ENCODE measurements at places on chromosomes 3 and 15.

DNA sequence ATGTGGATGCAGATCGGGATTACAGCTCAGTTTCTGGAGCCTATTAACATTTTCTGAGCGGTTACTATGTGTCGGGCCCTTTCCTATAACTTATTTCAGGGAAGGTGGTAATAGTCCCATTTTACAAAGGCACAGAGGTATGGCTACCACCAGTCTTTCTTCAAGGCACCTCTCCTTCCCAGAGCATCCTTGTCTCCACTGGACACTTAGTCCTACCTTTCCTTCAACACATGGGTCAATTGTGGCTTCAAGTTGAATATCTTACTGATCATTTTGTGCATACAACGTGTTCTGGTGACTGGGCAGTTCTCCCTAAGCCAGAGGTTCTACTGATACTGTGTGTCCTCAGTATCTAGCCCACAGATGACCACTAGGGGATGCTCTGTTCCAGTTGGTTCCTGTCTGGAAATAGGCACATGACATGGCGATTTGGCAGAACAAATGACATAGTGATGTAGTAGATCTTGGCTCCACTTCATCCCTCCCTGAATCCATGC, 60.7 kb upstream of the CMTM8 start:
- DNase-seq: peak; percentile 77

DNA sequence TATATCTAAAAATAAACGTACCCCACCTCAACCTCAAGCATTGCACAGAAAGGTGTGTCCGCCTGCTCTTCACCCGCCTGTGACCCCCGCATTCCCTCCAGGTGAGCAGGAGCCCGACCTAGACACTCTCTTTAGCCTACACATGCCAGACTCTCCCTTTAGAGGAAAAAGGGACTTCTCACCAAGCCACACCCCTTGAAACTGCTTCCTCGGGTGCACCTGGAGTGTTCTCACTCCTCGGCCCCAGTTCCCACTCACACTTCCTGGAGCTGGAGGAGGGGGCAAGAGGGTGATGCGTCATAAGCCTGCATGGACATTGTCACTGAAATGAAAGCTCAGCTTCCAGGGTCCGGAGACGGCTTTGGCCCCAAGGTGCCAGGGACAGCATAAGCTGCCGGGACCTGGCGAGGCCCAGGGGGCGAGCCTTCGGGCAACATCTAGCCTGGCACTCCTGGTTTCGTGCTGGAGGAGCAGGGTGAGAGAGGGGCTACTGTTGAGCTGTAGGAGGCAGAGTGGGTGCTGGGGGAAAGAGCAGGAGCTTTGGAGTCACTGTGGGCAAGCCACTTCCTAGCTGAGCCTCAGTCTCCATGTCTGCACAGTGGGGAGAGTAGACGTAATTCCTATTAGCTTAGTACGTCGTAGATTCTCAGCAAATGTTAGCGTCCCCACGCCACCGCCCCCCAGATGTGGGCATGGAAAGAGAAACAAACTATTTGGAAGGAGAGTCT, 9.8 kb upstream of the MUC4 start:
- DNase-seq: peak; percentile 67

DNA sequence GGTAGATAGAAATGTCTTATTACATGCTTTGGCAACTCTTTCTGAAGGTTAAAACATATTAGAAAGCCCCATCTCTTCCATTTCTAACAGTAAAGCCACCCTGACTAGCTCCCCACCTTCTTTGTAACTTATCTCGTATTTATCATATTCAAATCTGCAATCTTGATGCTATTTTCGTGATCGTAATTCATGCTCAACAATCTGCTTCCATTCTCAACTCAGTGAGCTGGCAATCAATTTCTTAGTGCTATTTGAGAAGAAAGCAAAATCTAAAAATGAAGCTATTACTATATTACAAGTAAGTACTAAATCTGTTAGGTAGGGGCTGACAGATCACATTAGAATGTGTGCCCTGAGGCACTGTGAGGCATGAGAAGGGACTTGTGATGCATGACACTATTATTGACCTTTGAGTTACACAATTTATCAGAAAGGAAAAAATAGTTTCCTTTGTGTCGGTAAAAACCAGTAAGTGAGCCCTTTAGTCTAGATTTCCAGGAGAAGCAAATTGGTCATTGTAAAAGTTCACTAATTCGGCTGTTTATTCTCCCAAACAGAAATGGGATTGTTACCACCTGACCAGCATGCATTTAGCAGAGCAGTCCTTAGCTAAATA, 379.7 kb upstream of the CNTN6 start:
- DNase-seq: no peak

DNA sequence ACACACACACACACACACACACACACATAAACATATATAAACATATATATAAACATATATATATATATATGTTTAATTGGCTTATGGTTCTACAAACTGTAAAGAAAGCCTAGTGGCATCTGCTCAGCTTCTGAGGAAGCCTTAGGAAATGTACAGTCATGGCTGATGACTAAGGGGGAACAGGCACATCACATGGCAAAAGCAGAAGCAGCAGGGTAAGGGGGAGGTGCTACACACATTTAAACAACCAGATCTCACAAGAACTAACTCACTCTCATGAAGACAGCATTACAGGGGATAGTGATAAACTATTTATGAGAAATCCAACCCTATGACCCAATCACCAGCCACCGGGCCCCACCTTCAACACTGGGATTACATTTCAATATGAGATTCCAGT, 922.9 kb downstream of the SI start:
- DNase-seq: no peak

GRCh38 chr15:81751816-81752545, 293.8 kb downstream of the MEX3B start:
- DNase-seq: no peak

- DNase-seq: no peak
Measured at GRCh38 chr3:108834551-108834950, 12.0 kb downstream of the TRAT1 start.

DNA sequence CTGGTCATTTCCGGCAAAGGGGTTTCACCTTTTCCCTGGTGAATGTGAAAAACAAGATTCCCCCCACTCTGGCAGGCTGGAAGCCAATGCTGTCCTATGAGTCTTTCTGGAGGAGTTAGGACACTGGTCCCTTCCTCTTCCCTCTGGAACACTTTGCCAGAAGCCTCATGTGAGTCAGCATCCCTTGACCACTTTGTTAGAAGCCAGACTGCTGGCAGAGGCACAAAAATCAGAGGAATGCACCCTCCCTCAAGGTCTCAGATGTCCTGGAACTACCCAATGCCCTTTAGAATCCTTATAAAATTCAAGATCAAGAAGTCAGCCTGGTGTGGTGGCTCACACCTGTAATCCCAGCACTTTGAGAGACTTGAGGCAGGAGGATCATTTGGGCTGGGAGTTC, 26.6 kb downstream of the ITGB5 start:
- DNase-seq: peak; percentile 46

GRCh38 chr3:150324788-150325187, 83.3 kb upstream of the TSC22D2 start:
- DNase-seq: no peak

DNA sequence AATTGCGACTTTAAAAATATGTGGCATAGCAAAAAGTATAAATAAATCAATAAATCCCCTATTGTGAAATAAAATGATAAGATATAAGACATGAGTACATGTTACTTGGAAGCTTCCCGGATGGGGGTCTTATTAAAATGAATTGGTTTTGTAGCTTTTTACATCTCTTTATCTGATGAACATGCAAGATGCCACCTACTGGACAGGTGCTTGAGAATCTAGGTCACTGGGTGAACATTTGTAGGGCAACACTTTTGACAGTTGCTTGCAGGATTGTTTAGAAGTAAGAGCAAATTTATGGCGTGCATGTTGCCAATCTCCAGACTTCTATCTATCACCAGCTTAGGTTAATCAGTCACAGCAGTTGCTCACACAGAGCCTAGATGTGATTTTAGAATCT, 362.7 kb upstream of the SUCLG2 start:
- DNase-seq: no peak

DNA sequence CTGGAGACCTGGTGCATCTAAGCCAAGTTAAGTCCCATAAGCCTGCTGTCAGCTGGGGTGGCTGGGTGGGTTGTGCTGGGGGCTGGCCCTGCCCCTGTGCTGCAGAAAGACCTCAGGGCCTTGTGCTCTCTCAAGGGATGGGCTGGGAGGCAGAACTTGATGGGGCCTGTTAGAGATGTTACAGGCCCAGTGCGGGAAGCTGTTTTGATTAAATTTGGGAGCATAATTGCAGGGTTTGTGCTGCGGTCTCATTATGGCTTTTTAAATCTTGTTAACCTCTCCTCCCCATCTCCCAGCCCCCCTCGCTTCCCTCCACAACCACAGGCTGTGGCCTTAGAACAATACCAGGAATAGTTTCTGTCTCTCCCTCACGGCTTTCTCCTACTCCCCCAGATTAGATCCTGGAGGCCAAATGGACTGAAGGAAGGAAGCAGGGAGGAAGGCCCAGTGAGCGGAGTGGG, 87.6 kb upstream of the TLE3 start:
- DNase-seq: no peak

GRCh38 chr3:48686538-48687219, 964 bp upstream of the NCKIPSD start:
- no peak for DNase-seq

DNA sequence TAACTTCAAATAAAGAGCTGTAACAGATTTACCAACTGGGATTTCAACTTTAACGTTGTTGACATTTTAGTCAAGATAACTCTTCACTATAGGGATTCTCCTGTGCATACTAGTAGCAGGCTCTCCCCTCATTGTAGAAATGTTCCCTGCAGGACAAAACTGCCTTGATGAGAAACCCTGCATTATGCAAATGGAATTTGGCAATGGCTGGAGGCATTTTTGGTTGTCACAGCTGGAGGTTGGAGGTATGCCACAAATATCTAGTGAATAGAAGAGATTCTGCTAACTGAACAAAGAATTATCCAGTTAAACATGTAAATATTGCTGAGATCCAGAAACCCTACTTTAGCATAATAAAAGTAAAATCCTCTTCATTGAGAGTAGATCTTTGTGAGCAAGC, 928.8 kb upstream of the ALCAM start:
- DNase-seq: peak; percentile 51

GRCh38 chr3:141642215-141642614, 95.9 kb upstream of the RNF7 start:
- DNase-seq: no peak

DNA sequence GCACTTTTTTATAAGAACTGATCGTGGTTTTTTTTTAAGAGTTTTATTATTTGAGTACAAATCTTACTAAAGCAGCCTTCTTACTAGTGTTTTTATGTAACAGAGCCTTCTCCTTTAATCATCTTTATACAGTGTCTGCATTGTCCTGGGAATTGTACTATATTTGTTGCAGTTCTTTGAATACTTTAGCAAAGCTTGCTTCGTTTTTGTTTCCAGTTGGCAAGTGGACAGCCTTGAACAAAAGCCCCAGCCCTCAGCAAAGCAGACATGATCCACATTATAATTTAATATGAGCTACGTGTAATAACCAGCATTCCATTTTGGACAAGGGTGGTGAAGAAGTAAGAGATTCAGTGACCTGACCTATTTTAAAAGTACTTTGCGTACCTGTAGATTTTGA, 112.2 kb upstream of the FLNB start:
- peak; percentile 70 for DNase-seq

DNA sequence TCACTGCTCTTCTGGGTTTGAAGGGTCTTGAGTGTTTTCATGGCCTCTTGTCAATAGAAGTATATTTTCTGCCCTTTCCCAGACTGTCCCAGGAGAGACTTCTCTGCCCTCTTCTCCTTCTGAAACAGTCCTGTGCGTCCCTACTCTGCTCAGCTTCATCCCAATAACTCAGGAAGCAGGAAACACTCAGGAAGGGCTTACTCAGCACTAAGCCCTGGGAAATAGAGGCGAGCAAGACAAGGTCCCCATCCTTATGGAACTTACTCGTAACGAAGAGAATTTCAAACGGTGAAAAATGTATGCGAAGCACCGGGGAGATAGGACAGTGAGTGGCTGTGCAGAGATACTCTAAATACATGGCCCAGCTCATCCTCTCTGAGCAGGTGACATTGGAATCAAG, 52.8 kb upstream of the TFRC start:
- no peak for DNase-seq

DNA sequence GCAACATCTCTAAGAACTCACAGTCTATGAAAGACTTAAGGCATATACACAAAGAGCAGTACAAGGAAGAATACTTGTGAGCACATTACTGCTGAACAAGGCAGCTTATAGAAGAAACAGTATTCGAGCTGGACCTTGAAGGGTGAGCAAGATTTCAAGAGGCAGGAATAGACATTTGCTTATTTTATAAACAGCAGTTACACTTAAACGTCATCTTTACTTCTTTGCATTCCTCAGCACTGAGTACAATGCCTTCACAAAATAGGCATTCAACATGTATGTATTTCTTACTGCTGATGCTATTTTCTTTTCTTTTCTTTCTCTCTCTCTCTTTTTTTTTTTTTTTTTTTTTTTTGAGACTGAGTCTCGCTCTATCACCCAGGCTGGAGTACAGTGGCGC, 205.8 kb downstream of the ZIC4 start:
- no peak for DNase-seq

Data from stomach (tissue), 19 donors.